Calu3 (cell line): ENCODE measurements at places on chromosomes 7 and 10. TPM values are rescaled to one million over a fixed set of nuclear protein-coding genes. Genes with fewer than 3 reads are reported as not detected.

FAM25G gene
- not detected in 2 replicates for total RNA-seq

CCDC172 gene
- not detected in 2 replicates for total RNA-seq

PLAU gene
- total RNA-seq, result 655 and 706 TPM in 2 replicates

DRGX gene
- not detected in 2 replicates for total RNA-seq

PRSS2 gene
- 0.64 TPM in 1 of 2 replicates, not detected in the other for total RNA-seq

LEP gene
- not detected in 2 replicates for total RNA-seq

LRRC4 gene
- not detected in 2 replicates for total RNA-seq

BICC1 gene
- 58.0 and 70.2 TPM in 2 replicates for total RNA-seq

PRF1 gene
- total RNA-seq, result not detected in 2 replicates

GIMAP2 gene
- 3.9 and 4.7 TPM in 2 replicates for total RNA-seq

ADRA2A gene
- total RNA-seq, result 5.4 and 6.7 TPM in 2 replicates

LYZL2 gene
- not detected in 2 replicates for total RNA-seq

ATOH7 gene
- total RNA-seq, result not detected in 2 replicates

IQUB gene
- 0.21 and 0.42 TPM in 2 replicates for total RNA-seq

PDE1C gene
- total RNA-seq, result 25.1 and 34.0 TPM in 2 replicates

TMEM270 gene
- total RNA-seq, result 0.59 and 1.2 TPM in 2 replicates
